Panc1 (cell line): ENCODE measurements at places on chromosomes 13 and 19.

GRCh38 chr19:17170538-17171297, 44.4 kb upstream of the USE1 start:
- no peaks in the 10 kb centered on the region for H3K27me3 ChIP-seq
- H3K27ac ChIP-seq: no peak overlapping the region
- no peak overlapping the region for H3K4me3 ChIP-seq
- peaks cover 2% of the 10 kb centered on the region for H3K36me3 ChIP-seq
- H3K4me1 ChIP-seq: no peaks in the 10 kb centered on the region
- no peak for DNase-seq

GRCh38 chr13:112902101-112902651, 66.8 kb upstream of the MCF2L start:
- H3K27ac ChIP-seq: no peak overlapping the region
- H3K27me3 ChIP-seq: no peaks in the 10 kb centered on the region
- H3K4me1 ChIP-seq: no peaks in the 10 kb centered on the region
- no peaks in the 10 kb centered on the region for H3K36me3 ChIP-seq
- no peak overlapping the region for H3K4me3 ChIP-seq
- DNase-seq: no peak

DNA sequence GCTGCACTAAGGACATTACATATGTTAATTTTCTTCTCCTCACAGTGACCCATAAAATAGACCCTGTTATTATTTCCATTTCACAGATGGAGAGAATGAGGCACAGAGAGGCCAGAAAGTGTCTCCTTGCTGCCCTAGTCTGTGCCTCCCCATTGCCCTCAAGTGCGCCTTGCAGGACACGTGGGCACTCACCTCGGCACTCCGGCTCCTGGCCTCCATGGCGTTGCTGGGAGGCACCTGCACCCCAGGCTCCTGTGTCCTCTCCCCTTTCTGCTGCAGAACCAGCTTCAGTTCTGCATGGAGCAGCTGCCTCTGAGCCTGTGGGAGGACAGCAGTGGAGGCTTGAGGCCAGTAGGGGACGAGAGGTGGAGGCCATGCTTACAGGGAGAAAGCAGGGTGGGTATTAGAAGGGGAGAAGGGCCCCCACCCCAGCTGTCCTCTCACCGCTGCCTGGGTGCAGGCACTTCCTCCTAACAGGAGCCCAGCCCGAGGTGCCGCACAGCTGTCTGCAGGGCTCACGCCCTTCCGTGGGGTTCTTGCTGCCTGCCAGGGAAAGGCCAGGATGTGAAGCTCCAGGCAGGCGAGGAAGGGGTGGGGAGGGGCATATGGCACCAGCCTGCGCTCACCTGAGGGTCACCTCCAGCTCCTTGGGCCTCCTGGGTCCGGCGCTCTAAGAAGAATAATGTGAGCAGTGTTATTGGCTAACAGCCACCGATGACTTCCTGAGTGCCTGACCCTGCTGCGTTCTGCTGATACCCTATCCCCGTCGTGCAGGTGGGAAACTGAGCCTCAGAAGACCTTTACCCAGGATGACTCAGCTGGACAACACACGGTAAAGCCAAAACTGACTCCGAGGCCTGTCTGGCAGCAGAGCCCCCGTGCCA, 5.2 kb downstream of the PRX start:
- no peaks in the 10 kb centered on the region for H3K36me3 ChIP-seq
- DNase-seq: no peak
- no peaks in the 10 kb centered on the region for H3K27me3 ChIP-seq
- no peak overlapping the region for H3K4me3 ChIP-seq

DNA sequence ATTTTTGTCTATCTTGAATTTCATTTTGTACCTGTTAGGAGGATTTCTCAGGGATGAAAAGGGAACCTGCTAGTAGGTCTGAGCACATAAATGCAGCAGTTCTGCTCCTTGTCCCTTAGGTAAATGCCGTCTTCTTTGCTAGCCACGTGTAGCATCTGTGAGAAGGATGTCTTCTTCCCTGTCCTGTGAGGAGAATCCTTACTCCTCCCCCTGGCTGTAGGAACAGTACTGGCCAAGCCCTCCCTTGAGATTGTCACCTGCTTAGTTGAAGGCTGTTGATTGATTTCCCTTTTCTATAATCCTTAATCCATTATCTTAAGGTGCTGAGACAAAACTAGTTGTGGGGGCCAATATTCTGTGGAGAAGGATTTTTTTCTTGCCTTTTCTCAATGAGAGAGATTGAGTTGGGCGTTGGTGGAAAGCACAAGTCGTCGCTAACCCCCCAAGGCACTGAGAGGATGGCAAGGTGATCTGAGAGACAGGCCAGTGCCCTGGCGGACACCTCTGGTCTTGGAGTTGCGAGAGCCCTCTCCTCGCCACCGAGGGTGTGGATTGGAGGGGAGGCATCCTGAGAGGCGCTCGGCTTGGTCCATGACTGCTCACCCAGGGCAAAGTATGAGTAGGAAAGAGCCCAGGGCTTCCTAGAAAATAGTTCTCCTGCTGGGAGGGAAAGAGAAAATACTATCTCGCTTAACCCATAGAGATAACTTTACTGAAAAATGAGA, 216.7 kb downstream of the ATP8A2 start:
- H3K36me3 ChIP-seq: no peaks in the 10 kb centered on the region
- no peaks in the 10 kb centered on the region; the same call in 1 of the 2 replicates for H3K27me3 ChIP-seq
- no peaks in the 10 kb centered on the region for H3K4me1 ChIP-seq
- no peak overlapping the region for H3K4me3 ChIP-seq
- H3K27ac ChIP-seq: no peak overlapping the region
- no peak for DNase-seq

DNA sequence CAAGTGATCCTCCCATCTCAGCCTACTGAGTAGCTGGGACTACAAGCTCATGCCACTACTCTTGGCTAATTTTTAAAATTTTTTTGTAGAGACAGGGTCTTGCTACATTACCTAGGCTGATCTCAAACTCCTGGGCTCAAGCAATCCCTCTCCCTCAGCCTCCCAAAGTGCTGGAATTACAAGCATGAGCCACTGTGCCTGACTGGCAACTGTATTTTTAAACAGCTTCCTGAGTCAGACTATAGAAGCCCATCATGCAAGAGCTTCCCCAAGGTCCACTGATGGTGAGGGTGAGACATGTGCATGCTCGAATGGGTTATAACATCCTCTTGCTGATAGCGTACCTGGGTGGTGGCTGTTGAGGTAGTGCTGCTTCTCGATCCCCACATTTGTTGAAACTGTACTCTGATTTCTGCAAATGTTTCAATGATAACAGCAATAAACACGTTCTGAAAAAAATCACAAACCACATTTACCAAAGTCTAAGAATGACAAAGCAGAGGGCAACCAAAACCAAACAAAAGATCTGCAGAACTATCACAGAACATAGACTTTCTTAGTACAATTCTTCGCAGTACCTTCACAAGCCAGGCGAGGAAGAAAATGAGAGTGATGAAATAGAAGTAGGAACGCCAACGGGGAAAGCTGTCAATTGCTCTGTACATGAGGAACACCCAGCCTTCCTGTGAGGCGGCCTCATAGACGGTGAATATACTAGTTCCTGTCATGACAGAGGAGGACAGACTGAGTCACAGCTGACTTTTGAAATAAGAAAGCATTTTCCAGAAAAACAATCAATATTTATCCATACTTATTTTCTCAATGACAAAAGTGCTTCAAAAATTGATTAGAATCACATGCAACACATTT, 124.4 kb downstream of the NALCN start:
- no peak overlapping the region for H3K27ac ChIP-seq
- H3K4me1 ChIP-seq: no peaks in the 10 kb centered on the region
- H3K4me3 ChIP-seq: no peak overlapping the region
- no peaks in the 10 kb centered on the region for H3K36me3 ChIP-seq

DNA sequence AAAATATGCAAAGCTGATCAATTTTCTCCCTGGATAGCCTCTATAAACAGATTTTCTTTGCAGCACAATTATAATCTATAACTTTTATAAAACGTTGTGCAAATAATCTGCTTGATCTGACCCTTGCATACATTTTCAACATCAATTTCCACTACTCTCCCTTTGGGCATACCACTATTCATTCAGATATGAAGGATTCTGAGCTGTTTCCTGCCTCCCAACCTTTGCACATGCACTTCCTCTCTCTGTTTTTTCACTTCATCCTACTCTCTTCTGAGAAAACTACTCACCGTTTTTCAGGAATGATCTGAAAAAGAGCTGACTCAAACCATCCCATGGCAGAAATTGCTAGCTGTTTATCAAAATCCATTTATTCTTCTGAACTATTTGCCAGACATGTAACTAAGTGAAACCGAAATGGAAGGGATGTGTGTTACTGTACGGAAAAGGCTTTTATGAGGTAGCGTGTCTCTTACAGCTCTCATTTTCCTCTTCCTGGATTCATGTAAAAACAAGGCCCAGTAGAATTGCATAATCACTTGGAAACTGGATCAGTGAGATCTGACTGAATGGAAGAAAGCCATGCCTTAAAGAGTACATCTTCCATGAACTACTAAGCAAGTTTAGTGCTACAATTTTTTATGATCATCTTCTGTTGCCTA, 1447.3 kb upstream of the MIR17HG start:
- no peak overlapping the region for H3K27ac ChIP-seq
- no peak for DNase-seq
- no peak overlapping the region for H3K4me3 ChIP-seq

DNA sequence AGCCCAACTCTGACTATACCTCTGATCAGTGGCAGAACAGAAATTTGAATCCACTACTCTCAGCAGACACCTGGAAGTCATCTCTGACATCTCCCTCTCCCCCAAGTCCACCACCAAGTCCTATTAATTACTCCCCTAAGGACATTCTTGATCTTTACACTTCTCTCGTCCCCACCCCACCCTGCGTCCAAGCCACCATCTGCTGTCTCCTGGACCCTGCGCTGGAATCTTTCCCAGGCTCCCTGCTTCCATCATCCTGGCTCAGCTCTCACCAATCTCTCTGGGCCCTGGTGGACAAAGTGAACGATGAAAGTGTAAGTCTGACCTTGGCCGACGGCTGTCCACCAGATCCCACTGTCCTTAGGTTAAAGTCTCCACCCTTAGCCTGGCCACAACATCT, 145.6 kb upstream of the GJB6 start:
- H3K4me1 ChIP-seq: no peaks in the 10 kb centered on the region
- no peak overlapping the region for H3K4me3 ChIP-seq
- H3K27ac ChIP-seq: no peak overlapping the region
- no peak for DNase-seq
- no peaks in the 10 kb centered on the region for H3K27me3 ChIP-seq

DNA sequence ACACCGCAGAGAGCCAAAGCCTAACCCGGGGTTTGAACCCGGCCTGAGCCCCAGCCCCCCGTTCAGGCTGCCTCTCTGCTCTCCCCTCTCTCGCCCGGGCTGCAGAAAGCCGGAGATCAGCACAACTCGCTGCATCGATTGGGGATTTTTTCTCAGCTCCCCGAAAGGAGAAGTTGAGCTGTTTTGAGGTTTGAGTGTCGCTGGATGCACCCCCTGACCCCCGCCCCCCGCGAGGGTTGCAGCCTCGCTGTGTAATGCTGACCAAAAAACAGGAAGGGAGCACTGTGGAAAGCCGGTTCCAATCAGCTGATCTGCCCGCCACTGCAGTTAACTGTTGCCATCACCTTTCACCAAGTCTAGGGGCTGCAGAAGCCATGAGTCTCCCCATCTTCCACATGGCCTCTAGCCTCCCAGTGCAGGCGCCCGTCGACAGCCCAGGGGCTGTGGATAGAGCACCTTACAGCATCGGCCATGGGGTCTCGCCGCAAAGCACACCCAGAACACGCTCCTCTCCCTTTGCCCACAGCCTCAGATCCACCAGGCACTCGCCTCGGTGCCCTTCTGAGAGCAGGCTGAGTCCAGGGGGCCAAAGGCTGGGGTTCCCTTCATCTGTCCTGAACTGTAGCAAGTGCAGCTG, 34.5 kb downstream of the MYO9B start:
- H3K27ac ChIP-seq: no peak overlapping the region
- no peaks in the 10 kb centered on the region for H3K27me3 ChIP-seq
- no peak for DNase-seq
- H3K4me3 ChIP-seq: no peak overlapping the region
- H3K4me1 ChIP-seq: peaks cover 17% of the 10 kb centered on the region

- H3K36me3 ChIP-seq: no peaks in the 10 kb centered on the region
- no peaks in the 10 kb centered on the region for H3K27me3 ChIP-seq
- no peak overlapping the region for H3K27ac ChIP-seq
- no peak overlapping the region for H3K4me3 ChIP-seq
These were observed 40.8 kb downstream of the BRD4 start for GRCh38 chr19:15291548-15292021.

DNA sequence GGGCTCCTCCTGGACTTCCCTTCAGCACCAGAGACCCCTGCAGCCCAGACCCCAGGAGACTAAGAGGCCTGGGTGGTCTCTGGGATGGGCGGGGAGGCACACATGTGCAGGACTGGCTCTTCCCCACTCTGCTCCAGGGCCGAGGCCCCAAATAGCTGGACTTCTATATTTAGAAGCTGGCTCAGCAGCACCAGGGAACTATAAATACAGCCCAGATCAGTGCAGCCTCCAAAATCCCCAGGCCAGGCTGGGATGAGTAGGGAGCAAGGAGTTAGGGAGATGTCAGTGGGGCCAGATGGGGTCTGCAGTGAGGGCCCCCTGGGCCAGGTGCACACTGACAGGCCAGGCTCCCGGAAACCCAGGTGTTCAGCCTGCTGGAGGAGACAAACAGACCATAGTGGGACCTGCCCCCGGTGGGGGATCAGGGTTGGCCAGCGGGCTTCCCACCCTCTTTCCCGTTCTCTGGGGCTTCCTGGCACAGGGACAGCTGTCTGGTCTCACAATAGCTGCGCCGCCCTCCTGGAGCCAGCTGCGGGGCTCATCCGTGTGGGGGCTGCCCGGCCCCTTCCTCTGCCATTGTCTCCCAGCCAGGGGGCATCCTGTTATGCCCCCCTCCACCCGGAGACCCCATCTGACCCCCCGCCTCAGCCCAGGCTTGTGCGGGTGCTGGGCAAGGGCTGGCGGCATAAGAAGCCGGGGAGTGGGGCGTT, 5.5 kb upstream of the ADGRE5 start:
- H3K4me3 ChIP-seq: no peak overlapping the region
- peaks cover 13% of the 10 kb centered on the region for H3K4me1 ChIP-seq
- DNase-seq: no peak
- no peaks in the 10 kb centered on the region for H3K27me3 ChIP-seq
- H3K36me3 ChIP-seq: no peaks in the 10 kb centered on the region

DNA sequence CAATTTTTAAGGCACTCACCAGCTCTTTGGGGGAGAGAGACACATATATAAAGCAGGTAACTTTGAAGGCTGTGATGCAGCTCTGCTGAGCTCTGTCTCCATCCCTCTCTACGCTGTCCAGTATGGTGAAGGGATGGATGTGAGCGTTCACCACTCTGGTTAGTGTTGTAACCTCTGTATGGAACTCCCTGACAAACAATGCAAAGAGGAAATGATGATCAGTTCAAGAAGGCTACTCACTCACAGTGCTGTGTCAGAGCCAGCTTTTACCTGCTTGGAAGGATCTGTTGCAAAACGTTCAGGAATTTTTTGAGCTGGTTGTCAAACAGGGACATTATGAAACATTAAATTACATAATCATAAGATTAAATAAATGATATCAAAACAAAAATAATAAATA, 90.8 kb upstream of the SLC10A2 start:
- no peaks in the 10 kb centered on the region for H3K36me3 ChIP-seq
- H3K4me3 ChIP-seq: no peak overlapping the region
- H3K27ac ChIP-seq: no peak overlapping the region
- DNase-seq: no peak
- H3K27me3 ChIP-seq: no peaks in the 10 kb centered on the region
